Psoas muscle (tissue), 8 donors: ENCODE measurements at places on chromosomes 2 and 18. TPM values are rescaled to one million over a fixed set of nuclear protein-coding genes. Genes with fewer than 3 reads are reported as not detected.

Gene SKOR2
- polyA plus RNA-seq: not detected

Gene LYPD6B
- polyA plus RNA-seq: not detected

Gene WIPF1
- 3.4 TPM for polyA plus RNA-seq

Gene CFAP221
- polyA plus RNA-seq: not detected

- no peak for DNase-seq
Observed at GRCh38 chr18:54806526-54806925, 21.8 kb upstream of the RAB27B start.

- DNase-seq: no peak
Observed at GRCh38 chr2:181314551-181314950, 142.6 kb upstream of the ITGA4 start.

- DNase-seq: no peak
Observed at GRCh38 chr2:113138428-113139322, 11.3 kb downstream of the IL1RN start.

DNA sequence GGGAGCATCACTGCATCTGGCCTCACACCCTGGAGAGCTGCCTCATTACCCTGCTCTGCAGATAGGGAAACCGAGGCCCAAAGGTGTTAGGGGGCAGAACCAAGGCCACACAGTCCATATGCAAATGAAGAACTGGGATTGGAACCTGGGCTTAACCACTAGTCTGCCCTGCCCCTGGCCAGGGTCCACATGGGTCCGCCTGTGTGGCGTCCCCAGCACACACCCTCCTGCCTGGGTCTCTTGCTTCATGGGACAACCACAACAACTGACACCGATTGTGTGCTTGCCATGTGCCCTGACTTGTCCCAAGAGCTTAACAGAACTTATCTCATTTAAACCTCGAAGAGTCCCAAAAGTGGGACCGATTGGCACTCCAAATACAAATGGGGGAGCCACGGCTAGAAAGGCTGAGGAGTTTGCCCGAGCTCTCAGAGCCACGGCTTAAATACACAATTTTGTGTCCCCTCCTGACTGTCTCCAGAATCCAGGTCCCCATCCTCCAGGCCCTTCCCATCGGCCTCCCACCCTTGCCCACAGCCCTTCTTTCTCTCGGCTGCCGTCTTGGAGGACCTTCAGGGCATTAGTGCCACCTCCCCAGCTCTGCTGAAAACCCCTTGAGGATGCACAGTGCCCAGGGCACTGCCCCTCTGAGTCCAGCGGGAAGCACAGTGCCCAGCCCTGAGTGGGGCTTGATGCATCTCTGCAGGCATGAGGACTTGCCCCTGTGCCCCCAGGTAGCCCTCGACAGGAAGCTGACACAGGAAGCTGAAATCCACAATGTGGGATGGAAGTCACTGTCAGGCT, 5.8 kb upstream of the DUSP2 start:
- no peak for DNase-seq

DNA sequence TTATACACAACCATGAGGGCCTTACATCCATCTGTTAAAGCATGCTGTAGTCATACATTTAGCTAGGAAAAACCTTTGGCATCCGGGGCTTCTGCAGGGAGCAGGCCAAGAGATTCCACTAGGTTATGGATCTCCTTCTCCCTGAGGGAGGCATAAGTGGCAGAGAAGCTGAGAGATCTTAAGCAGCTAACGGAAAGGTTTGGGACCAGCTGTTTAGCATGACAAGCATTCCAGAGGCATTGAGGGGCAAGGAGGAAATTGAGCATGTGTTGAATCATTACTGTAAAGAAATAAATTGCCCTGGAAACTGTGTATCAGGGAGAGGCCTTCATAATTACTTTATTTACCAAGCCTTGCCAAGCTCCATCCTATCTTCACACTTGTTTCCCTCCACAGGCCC, 643.1 kb downstream of the CNTNAP5 start:
- no peak for DNase-seq

DNA sequence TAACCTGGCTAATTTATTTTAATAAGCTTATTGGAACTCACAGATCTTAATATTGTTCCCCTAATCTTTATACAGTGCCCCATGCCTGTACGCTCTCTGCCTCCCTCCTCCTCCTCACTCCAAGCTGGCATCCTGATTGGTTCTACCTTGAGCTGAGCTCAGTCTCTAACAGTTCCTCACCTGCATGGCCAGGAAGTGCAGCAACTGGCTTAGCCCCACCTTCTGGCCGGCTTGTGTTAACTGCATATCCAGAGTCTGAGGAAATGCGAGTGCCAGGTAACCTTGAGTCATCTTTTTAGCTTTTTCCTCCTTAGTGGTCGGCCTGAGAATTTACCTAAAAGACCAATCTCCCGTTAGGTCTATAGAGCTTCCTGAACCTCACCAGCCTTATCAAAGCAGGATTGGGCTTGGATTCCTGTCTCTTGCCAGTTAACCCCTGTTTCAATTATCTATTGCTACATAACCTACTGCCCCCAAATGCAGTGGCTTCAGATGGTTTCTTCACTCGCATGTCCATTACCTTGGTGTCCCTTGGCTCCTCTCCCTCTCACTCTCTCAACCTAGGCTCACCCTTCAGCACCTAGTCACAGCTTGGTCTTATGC, 89.5 kb upstream of the STK39 start:
- no peak for DNase-seq

GRCh38 chr2:54724560-54725342, 1.3 kb downstream of the EML6 start:
- DNase-seq: peak; percentile 32

GRCh38 chr18:22710673-22711191, 222.4 kb upstream of the RBBP8 start:
- no peak for DNase-seq

- DNase-seq: no peak
Observed at GRCh38 chr2:23703037-23703582, 223.8 kb downstream of the ATAD2B start.

- no peak for DNase-seq
Observed at GRCh38 chr2:150135223-150135883, 352.1 kb downstream of the RND3 start.
